ENCODE measurements at places on chromosomes 7 and 10.

GRCh38 chr10:26737730-26738129 is 40.2 kb downstream of the PDSS1 start:
- DNase-seq, result peak; percentile 36

GRCh38 chr7:123770378-123770777 is 21.6 kb upstream of the WASL start:
- DNase-seq, result no peak

- no peak for DNase-seq
Measured at GRCh38 chr7:77442636-77443035, 26.5 kb upstream of the GSAP start.

DNA sequence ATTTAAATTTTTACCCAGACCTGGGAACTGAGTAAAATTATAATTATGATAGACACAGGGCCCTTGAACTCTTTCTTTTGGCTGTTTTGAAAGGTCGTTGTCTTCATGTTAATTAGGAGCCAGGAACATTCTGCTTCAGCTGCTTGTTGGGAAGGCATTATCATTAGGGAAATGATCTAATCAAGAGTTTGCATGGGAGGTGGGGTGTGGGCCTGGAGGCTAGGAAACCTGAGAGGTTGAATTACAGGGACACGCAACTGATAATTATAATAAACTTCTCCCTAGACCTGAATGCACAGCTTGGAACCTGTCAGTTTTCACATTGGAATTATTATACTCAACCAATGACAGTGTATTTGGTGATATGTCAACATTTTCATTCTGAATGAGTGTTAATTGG is 237.7 kb downstream of the CACNB2 start:
- DNase-seq, result no peak

GRCh38 chr7:86653919-86654659 is 10.4 kb downstream of the GRM3 start:
- no peak for DNase-seq

GRCh38 chr7:74306730-74307469 is 17.7 kb downstream of the CLIP2 start:
- peak; percentile 91 for DNase-seq

DNA sequence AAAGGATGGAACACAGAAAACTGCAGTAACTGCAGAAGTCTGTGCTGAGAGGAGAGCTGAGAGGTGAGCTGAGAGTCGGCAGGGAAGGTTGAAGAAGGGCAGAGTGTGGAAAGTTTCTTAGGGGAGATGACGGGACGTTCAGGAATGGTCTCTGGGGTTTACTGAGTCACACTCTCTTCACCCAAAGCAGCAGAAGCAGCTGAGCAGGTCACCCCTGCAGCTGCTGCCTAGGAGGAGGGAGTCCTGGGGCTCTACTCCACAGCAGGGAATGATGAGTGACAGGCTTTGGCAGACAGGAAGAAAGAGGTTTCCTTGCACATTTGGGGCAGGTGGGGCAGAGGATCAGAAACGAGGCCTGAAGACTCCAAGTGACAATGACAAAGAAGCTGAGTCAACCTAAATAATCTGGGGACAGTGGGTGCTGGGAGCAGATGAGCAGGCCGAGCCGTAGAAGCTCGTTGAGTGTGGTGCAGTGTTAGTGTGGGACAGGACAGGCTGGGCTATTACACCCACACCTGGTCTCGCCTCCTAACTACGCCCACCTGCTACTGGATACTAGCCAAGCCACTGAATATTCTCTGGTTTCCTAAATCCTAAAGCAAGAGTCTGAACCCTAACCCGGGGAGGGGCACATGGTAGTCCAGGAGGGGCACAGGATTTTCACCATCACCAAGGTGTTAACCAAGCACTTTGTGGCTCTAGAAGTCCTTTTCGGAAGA is 24.9 kb downstream of the BEND7 start:
- no peak for DNase-seq

- no peak for DNase-seq
Measured at GRCh38 chr10:118167056-118167700, 120.4 kb upstream of the RAB11FIP2 start.

- DNase-seq, result peak; percentile 61
Measured at GRCh38 chr7:131219312-131220041, 108.2 kb upstream of the MKLN1 start.

DNA sequence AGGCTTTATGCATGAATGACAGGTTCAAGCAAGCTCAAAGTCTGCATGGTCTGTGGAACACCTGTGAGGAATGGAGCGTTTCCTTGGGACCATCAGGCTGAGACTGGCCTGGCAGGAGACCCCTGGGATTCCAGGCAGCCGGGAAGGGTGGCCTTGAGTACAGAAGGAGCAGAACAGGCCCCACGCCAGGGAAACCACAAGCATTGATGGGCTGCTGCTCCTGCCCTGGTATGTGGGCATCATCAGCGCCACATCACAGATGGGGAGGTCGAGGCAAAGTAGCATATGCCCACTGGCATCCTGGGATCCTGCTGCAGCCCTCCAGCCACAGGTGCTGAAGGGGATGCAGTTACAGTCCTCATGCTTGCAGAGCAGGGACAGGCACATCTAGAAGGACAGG is 40.9 kb downstream of the ANTXRL start:
- DNase-seq, result no peak

GRCh38 chr10:129586898-129587443 is 119.9 kb downstream of the MGMT start:
- no peak for DNase-seq

GRCh38 chr10:97224483-97225435 is 39.0 kb upstream of the SLIT1 start:
- no peak for DNase-seq

- DNase-seq, result no peak
Measured at GRCh38 chr10:127088908-127089307, 107.5 kb downstream of the INSYN2A start.

DNA sequence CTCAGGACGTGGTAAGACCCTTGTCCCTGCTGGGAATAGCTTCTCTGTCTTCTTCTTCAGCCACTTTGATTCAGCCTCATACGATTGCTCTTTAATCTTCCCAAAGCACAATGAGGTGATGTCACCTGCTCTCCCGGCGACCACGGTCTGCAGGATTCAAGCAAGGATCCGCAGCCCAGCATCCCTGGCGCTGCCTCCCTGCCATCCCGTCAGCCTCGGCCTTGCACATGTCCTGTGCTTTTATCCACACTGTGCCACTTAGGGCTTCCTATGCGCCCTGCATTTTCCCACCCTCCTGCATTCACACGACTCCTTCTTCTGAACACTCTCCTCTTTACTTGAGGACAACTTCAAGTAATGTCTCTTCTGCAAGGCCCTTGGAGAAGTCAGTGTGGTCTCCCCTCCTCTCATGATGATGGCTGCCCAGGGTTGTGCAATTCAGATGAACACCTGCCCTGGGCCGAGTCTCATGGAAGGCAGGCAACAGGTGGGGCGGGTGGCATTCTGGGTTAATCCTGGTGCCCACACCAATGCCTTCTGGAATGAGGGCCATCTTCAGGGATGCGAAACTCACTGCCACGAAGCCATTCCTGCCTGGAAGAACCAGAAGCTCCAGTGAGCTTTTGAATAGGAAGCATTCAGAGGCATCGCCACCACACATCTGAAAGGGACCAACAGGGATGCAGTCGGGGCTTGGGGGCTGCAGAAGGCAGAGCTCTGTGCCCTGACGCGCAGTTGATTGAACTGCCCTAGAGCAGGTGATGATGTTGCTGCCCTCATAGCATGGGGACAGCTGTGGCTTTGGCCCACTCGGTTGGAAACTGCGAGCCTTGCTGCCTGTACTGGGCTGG is 287.5 kb downstream of the GLRX3 start:
- no peak for DNase-seq

DNA sequence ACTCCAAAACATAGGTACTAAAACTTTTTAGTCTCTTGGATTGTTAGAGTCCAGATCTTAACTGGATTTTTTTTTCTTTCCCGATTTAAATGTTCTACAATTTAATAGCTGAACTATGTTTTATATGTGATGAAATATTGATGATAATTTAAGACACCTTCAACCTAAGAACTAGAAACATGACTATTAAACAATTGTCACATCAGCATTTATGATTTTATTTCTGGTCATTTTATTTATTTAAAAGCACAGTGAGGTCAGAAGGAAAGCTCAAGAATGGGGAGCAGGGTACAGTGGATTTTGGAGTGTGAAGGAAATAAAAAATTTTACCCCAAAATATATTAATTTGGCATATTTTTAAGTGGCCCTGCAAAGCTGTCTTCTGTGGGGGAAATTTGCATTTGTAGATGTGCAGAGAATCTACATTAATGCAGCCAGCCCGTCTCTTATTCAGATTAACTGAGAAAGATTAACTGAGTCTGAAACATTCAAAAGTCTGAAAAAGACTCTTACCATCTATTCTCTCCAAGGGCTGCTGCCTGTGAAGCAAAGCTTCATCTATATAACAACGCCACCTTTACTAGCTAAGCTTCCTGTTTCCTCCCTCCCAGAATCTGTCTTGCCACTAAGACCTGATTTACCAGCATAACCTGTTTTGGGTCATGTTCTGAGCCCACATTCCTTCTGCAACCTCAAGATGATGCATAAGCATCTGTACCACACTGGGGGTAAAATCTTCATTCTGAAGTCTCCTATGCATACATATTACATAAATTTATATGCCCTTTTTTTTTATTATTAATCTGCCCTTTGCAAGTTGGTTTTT is 86.4 kb downstream of the TMEM106B start:
- no peak for DNase-seq

GRCh38 chr7:106465704-106466468 is 181.1 kb upstream of the NAMPT start:
- DNase-seq, result no peak

DNA sequence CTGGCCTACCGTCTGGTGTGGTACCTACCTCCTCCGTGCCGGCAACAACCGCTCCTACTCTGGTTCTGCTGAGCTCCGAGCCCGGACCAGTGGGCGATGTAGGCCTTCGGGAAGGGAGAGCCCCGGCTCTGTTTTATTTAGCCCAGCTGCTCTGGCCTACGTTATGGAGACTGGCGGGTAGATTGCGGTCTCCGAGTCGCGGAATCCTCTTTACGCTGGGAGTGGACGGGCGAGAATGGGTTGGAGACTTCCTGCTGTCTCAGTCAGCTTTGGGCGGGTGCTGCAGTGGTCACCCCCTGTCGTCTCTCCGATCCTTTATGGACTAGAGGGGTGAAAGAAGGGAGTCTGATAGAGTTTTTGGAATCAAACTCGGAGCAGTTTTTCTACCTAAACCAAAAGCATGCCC is 406 bp downstream of the CBLL1 start:
- DNase-seq, result no peak

- no peak for DNase-seq
Measured at GRCh38 chr10:130233035-130233360, 96.8 kb downstream of the GLRX3 start.

GRCh38 chr10:89476150-89476549 is 59.2 kb downstream of the SLC16A12 start:
- DNase-seq, result no peak

- DNase-seq, result no peak
Measured at GRCh38 chr10:124374535-124375352, 44.0 kb downstream of the OAT start.

DNA sequence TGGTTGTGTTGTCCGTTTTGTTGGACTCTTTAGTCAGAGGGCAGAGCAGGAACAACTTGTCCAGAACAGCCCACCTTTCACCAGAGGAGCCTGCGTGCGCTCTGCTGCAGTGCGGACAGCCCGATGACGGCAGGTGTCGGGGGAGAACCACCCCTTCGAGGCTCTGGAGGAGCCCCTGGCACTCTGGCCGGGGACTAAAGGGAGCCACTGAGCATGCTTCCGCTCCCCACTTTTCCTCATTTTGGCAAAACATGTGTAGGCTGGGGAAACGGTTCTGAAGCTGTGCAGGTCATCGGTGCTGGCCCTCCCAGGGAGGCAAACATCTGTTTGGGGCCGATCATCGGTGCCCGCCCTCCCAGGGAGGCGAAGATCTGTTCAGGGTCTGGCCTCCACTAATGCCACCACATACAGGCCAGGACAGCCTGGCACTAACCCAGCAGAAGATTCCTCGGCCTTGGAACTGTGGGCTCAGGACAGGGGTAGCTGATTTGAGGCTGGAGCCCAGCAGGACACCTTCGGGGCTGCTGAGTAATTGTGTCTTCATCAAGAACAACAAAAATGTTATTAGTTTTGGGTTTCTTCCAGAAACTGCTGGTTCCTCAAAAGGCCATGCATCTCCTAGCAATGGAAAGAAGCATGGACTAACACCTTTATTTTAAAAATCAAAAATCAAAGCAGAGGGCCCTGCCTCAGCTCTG is 124.4 kb upstream of the TCERG1L start:
- no peak for DNase-seq

DNA sequence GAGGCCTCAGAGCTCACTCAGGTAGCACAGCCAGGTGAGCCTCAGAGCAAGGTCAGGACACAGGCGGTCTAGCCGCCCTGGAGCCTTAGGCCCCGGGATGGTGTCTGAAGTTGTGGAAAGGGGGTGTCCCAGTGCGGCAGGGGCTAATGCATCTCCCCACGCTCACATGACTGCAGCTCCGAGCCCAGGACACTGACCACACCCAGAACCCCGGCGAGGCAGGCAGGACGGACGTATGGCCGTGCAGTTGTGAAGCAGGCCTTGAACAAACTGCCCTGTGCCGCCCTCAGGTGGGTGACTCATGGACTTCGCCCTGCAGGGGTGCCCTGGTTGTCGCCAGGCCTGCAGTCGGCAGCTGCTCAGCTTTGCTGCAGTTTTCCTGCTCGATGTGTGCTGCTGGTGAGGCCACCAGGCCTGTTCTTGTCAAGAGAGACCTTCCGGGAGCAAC is 5.0 kb upstream of the PRKAR1B start:
- no peak for DNase-seq

DNA sequence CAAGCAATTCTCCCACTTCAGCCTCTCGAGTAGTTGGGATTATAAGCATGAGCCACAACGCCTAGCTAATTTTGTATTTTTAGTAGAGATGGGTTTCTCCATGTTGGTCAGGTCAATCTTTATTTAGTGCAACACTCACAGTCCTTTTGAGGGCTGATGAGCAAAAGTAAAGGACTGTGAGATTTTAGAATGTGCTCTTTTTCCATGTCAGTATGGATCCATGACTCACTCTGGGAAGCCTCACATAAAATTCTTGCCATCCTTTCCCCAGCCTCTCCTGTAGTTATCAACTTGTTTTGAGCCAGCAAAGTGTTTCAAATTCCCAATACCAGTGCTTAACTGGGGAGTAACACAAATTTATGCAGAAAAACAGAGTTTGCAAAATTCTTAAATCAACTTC is 135.8 kb upstream of the CXCL12 start:
- DNase-seq, result no peak

- DNase-seq, result no peak
Measured at GRCh38 chr7:94298943-94299342, 95.8 kb upstream of the COL1A2 start.

DNA sequence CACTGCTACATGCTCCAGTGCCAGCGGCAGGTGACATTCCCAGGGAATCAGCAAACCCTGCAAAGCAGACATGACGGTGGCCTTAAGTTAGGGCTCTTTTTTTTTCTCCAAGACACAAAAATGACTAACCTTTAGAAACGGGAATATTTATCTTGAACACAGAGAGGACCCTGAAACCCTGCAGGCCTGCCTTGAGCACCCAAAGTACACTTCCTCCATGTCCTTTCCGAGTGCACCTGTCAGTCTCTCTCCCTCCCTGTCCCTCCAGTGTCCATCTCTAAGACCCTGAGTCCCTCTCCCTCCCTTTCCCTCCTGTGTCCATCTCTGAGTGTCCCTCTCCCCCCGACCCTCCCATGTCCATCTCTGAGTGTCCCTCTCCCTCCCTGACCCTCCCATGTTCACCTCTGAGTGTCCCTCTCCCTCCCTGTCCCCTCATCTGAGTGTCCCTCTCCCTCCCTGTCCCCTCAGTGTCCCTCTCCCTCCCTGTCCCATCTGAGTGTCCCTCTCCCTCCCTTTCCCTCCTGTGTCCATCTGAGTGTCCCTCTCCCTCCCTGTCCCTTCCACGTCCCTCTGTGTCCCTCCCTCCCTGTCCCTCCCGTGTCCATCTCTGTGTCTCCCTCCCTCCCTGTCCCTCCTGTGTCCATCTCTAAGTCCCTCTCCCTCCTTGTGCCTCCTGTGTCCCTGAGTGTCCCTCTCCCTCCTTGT is 51.2 kb upstream of the CAMK2B start:
- no peak for DNase-seq

Measured in C1 segment of cervical spinal cord (tissue), 14 donors.